ENCODE measurements at places on chromosomes 16 and 17.

- DNase-seq = no peak
Observed at GRCh38 chr16:75087375-75087979, 29.1 kb downstream of the LDHD start.

- no peak for DNase-seq
Observed at GRCh38 chr17:9886141-9886930, 18.7 kb downstream of the RCVRN start.

DNA sequence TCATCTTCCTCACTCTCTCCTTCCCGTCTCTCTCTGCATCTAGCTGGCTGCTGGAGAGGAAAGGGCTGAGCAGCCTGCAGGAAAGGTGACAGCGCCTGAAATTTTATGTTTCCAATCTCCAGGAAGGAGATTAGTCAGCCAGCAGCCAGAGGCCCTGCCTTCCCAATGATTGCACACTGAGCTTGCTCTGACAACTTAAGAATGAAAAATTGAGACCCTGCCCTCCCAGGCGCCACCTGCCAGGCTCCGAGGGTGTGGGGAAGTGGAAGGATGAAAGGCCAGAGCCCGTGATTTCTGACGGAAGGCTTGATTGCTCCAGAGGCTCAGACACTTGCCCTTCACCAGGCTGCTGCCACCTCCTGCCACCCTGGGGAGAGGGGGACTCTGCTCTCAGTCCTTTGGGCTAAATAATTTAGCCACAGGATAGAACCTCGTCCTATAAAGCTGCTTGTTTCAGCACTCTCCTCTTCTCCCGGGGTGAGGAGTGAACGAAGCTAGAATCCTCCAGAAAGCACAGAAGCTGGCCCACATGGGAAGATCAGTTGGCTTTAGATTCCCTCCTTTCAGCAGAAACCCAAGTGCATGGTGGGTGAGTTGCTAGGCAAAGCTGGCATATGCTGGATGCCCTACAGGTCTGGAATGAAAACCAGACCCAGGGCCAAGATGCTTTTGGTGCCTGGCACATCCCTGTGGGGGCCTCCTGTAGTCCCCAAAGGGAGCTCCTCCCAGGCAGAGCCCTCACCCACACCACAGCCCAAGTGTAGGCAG lies 33.5 kb downstream of the GRIN2C start:
- DNase-seq = no peak

DNA sequence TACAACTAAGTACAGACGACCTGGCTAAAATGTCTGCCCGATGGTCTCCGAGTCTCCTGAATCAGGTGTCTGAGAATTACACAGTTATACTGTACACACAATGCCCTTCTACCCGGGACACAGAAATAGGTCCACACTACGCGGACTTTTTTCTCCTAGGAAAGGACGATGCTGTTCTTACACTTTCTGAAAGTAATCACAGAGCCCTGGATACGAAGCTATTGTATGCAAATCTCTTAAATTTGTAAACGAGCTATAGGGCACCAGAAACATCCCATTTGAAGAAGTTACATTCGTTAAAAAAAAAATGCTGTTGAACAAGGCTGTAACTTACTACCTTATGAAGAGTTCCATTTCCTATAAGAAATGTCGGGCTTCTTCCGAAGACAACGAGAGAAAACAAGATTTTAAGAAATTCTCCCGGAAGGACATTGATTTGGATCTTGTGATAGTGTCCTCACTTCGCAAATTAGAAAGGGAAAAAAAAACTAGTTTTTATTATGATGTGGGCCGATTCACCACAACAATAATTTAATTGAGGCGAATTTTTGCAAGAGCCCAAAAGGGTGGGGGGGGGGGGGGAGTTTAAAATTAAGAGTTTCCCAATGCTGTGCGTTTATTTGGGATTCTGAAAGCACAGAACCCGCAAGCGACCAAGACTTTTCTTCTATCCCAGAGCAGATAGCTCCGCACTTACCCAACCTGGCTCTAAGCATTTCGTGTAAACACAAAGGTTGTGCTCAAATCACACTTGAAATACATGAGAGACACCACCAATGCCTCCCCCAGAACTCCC lies 1.5 kb upstream of the SOX9 start:
- no peak for DNase-seq

DNA sequence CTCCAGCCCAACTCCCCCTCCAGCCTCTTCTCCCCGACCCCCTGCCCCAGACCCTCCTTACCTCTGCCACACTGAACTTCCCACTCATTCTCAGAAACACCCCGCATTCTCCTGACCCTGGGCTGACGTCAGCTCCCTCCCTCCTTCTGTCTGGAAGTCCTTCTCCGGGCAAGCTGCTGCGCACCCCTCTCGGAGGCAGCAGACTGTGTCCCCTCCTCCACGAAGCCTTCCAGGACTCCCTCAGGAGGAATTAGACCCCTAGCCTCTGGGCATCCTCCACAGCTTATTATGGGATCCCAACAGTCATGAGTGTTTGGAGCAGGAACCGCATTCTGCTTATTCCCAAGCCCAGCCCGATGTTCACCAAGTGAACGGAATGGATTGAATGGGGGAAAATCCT lies 3.4 kb upstream of the RPL38 start:
- no peak for DNase-seq

DNA sequence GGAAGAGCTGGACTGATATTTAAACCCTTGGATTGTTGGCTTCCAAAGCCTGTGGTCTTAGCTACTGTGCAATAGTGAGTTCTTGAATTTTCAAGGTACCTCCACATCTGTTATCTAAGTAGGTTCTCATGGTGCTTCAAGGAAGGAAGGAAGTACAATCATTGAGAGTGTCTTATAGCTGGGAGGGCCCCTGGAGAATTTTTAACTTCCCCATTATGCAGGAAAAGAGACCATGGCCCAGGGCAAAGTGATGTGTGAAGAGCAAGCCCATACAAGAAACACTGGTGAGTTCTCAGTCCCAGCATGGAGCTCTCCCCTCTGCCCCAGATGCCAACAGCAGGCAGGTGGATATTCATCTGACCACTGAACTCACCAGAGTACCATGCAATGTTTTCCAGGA lies 169.0 kb upstream of the IRX6 start:
- no peak for DNase-seq

GRCh38 chr17:63498626-63499195 lies 21.9 kb downstream of the ACE start:
- DNase-seq = no peak
